ENCODE measurements at places on chromosomes 1 and 21.

- DNase-seq: no peak
Observed at GRCh38 chr1:87295445-87296110, 33.1 kb upstream of the LMO4 start.

- peak; percentile 34 for DNase-seq
Observed at GRCh38 chr21:31731056-31731856, 662 bp downstream of the SCAF4 start.

GRCh38 chr1:209890641-209891330 lies 47.2 kb upstream of the SYT14 start:
- no peak for DNase-seq

GRCh38 chr1:187921426-187921825 lies 1092.7 kb downstream of the PLA2G4A start:
- DNase-seq: no peak

GRCh38 chr1:177546346-177546745 lies 375.6 kb downstream of the BRINP2 start:
- DNase-seq: no peak

DNA sequence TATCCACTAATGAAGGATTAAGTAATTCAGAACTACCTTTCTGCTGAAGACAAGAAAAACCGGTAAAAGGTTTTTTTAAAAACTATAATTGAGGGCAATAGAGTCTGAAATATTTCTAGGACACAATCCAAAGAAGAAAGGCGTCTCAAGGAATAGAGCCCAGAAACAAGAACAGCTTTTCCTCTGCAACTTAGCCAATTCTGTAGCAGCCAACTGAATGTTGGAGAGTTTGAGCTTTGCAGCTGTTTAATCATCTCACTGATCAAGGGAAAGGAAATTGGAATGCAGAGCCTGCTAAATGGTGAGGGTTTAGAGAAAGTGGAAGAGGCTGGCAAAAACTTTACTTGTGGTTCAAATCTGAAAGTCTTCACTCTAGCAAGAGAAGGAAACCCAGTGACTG lies 818.9 kb downstream of the KCNT2 start:
- DNase-seq: no peak

DNA sequence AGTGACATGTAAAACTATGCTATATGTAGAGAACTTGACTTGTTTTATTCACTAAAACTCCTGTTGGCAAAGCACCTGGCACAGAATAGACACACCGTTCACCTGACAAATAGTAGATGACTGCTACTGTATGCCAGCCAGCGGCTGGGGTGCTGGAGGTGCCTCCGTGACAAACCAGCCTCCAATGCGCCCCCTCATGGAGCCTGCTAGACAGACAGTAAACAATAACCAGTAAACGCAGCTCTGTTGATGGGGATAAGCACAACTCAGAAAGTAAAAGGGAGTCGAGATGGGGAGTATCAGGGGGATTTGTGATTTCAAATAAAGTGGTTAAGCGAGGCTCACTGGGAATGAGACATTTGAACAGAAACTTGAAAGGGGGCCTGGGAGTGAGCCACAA lies 107.2 kb downstream of the PRDM2 start:
- DNase-seq: peak; percentile 30

DNA sequence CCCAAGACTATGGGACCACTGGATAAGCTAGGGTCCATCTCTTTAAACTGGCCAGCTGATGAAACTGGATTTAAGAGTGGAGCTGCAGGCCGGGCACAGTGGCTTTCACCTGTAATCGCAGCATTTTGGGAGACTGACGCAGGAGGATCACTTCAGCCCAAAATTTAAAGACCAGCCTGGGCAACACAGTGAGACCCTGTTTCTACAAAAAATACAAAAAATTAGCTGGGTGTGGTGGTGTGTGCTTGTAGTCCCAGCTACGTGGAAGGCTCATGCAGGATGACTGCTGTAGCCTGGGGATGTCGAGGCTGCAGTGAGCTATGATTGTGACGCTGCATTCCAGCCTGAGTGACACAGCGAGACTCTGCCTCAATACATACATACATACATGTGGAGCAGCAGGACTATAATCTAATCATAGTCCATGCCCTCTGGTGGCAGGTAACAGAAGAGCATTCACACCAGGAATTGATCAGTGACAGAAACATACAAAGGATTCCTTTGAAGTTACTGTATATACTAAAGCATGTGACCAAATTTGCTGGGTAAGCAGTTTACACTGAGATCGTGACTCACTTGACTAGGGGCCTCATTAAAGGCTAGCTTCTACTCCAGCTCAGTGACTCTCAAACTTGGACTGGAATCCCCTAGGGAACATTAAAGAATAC lies 101.5 kb upstream of the SLFNL1 start:
- peak; percentile 89 for DNase-seq

DNA sequence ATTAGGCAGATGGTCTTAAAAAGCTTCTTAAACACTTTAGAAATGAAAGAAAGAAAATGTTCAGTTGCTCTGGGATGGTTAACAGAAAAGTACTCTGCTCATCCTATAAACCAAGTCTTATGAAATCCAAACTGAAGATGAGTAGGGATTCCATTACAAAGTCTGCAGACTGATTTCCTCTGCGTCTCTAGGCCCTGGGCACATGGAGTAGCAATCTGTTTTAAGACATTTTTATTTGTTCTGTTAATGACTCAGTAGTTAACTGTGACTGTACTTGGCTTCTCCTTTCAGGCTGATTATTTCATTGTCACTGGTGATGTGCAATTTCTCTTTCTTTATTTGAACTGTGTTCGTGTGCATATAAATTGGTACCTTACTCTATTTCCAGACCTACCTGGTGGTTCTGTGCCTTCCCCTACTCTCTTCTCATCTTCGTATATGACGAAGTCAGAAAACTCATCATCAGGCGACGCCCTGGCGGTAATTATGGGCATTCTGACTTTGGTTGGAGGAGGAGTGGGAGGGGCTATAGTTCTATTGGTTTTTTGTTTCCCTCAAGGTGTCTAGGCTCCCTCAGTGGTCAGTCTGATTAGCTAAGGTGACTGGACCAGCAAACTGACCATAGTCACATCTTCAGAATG lies 30.6 kb downstream of the ATP1A1 start:
- no peak for DNase-seq

DNA sequence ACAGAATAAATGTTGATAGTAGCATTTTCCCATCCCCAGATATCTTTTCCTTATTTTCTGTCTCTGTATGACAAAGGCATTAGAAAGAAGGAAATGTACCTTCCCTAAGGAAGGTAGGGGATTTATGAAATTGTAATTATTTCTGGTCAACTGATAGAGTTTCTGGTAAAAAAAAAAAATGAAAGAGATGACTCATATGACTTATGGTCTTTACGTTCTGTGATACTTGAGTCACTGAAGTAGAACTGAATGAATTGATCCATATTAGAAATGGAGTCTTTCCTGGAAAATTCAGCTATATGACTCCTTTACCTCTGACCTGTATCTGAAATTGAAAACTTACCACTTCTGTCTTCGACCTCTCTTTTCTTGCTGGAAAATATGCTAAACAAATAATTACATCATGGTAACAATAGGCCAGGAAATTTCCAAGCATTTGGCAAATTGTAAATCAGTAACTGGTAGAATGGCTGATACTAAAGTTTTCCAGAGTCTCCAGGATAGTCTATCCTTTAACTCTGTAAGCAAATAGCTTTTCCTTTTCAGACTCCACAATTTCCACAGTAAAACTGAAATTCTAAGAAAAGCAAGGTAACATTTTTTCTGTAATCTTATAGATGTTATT lies 364.3 kb upstream of the PTBP2 start:
- DNase-seq: no peak

- DNase-seq: no peak
Observed at GRCh38 chr1:237542525-237543418, 347.9 kb downstream of the ZP4 start.

DNA sequence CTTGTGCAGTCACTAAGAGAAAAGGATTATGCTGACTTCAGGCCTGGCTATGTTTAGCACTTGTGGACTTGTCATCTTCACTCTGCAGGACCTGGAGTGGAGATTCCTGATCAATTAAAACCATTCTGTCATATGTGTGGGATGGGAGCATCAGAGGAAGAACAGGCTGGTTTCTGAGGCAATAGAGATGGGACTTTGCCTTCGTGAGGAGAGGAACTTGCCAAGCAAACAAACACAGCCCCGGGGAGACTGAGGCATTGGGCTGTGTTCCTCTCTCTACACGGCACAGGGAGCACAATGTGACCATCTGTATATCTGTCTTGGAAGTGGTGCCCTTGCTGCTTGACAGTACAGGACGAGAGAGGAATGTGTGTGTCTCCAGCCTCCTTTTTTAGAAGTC lies 23.1 kb downstream of the VASH2 start:
- no peak for DNase-seq

- DNase-seq: peak; percentile 4
Observed at GRCh38 chr21:18499761-18500376, 96.3 kb upstream of the TMPRSS15 start.

- no peak for DNase-seq
Observed at GRCh38 chr1:101451888-101452287, 215.1 kb downstream of the S1PR1 start.

DNA sequence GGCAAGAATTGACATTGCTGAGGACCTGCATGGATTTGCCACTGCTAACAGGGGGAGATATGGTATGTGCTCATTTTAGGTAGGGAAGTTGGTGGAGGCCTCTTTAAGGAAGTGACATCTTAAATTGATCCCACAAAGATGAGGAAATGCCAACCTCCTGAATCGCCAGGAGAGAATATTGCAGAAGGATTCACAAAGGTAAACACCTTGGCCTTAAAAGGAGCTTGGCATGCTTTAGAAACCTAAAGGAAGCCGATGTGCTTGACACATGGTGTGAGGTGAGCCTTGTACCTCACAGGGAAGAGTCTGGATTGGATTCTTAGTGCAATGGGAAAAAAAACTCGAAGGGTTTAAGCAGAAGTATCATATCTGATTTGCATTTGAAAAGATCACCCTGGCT lies 470.5 kb upstream of the DAB1 start:
- DNase-seq: no peak

DNA sequence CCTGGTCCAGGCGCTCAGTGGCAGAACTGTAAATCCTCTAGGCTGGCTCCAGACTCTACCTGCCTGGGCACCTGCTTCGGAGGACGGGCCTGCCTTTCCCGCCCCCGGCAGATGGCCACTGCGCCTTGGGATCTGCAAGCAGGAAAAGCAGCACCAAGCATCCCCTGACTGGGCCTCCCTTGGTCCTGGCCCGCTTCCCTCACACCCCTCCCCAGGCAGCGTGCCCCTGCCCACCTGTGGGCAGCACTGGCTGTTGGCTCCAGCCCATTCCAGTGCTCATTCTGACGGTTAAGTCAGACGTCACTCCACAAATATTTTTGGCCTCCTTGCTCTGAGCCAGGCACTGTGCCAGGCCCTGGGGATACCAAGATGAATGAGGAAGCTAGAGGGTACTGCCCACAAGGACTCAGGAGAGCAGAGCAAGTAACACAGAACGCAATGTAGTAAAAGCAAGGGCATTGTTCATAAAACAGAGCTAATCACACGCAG lies 22.0 kb upstream of the BLACAT1 start:
- peak; percentile 60 for DNase-seq

- DNase-seq: no peak
Observed at GRCh38 chr1:17948594-17948993, 159.0 kb upstream of the IGSF21 start.

GRCh38 chr1:200161801-200162200 lies 134.3 kb downstream of the NR5A2 start:
- DNase-seq: no peak

- no peak for DNase-seq
Observed at GRCh38 chr1:153206631-153207030, 3.4 kb downstream of the LELP1 start.

DNA sequence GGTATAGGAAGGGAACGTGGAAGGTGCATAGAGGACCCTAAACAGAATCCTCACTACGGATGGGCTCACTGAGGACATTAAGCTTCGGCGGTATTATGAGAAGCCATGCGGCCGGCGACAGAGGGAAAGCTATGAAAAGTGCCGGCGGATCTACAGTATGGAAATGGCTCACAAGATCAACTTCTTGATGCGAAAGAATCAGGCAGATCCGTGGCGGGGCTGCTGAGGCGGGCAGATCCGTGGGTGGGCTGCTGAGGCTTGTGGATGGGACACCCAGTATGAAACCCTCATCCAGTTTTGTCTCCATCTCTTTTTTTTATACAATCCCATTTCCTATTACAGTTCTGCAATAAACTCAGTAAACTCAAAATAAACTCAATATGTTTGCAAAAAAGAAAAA lies 95.8 kb downstream of the CRB1 start:
- DNase-seq: no peak

- peak; percentile 37 for DNase-seq
Observed at GRCh38 chr1:227808566-227808965, 6.9 kb upstream of the PRSS38 start.

- DNase-seq: no peak
Observed at GRCh38 chr21:46199436-46200373, 15.4 kb upstream of the SPATC1L start.

DNA sequence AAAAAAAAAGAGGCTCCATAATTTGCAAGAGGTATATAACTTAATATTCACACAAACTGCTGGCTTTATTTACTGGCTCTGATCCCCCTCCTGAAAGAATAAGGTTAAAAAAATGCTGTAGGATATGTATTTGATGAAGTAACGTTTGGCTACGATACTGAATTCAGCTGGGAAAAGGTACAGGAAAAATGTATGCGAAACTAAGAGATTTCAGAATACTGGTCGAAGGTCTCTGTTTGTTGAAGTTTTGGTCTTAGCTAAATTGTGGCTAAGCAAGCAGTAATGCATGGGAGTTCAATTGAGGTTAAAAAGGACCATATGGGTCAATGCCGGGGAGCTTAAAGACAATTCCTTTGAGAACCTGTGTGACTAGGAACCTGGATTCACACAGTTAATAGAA lies 355.5 kb upstream of the NCAM2 start:
- no peak for DNase-seq

GRCh38 chr1:230376296-230376695 lies 49.8 kb downstream of the PGBD5 start:
- no peak for DNase-seq

DNA sequence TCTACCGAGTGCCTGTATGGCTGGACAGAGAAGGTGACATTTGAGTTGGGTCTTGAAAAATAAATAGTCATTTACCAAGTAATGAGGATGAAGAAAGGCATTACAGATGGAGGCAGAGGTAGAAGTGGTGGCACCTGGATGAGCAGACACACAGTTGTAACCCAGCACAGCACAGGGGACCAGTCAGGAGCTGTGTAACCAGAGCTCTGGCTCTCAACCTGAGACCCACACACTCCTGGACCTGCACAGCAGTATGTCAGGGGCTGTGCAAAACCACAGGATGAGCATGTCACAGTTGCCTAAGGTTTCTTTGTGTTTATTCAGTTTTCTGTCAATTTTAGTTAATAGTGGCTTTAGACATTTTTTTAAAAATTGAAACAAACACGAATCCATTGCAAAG lies 11.3 kb upstream of the MCOLN3 start:
- DNase-seq: no peak

- DNase-seq: no peak
Observed at GRCh38 chr1:180280617-180281016, 50.6 kb downstream of the LHX4 start.

GRCh38 chr1:34520111-34520510 lies 234.7 kb upstream of the GJB5 start:
- DNase-seq: no peak

- DNase-seq: no peak
Observed at GRCh38 chr1:36006941-36007500, 76.1 kb downstream of the AGO3 start.
